Ammon's horn (tissue), 1 donor: ENCODE measurements at places on chromosomes 12 and 14.

GRCh38 chr12:77054851-77055250 lies 10.5 kb downstream of the E2F7 start:
- DNase-seq, result no peak

DNA sequence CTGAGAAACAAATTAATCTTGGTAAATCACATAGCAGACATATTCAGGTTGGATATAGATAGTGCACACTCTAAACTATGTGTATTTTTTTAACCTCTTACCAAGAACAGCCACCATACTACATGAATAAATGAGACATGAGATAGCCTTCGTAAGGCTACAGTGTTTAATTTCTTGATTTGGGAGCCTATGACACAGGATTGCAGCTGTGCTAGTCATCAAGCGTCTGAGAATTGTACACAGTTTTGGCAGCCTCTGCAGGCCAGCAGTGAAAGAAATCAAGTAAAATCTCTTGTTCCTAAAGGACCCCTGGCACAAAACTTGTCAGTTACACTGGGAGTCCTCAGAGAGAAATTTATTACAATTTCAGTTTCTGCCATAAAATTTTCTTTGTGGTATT lies 236.1 kb downstream of the C12orf50 start:
- no peak for DNase-seq

- DNase-seq, result peak; percentile 42
Observed at GRCh38 chr12:108337235-108338223, 1.6 kb downstream of the CMKLR1 start.

DNA sequence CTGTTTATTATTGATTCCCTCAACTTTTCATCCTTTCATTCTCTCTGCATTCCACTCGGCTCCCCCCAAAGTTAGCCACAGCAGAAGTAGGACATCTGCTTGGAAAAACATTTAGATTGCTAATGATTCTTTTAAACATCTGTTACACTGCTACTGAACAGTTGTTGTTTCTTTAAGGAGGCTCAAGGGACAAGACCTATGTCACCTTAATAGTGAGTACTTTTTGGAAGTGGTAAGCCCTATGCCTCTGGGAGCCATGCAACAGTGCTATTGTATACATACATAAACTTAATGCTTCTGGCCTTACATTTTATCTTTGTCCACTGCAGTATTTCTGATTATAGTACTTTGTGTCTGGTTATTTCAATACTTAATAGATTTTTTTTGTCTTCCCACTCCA lies 628.2 kb upstream of the FOXG1 start:
- no peak for DNase-seq

- no peak for DNase-seq
Observed at GRCh38 chr12:69238589-69239351, 599 bp upstream of the CPSF6 start.

- peak; percentile 43 for DNase-seq
Observed at GRCh38 chr14:37903343-37904191, 304.1 kb upstream of the SSTR1 start.

DNA sequence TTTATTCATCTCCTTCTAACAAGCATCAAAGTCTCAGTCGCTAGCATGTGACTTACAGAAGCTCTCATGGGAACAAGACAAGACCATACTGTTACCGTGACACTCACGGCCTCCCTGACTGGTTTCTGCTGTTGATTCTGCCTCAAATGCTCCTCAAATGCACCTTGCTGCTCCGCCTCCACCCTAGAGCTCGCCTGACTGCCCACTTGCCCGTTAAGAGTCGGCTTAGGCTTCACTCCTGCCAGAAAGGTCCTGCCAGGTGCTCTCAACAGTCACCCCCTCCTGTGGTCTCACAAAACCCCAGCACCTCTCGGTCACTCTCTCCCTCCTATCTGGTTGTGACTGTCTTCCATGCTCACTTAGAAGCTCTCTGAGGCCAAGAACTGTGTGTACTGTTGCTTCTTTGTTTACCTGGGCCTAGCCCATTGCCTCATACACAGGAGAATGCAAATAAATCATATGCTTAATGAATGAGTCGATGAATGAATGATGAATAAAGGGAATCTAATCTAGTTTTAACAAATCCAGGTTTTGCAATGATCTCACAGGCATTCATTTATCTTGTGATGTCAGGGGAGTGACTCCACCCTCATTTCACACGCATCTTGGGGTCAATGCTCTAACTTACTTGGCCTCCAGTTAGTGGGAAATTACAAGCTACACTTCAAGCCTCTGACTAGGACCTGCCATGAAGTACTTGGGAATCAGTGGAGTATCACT lies 41.3 kb downstream of the SSH1 start:
- no peak for DNase-seq

GRCh38 chr14:98341211-98341610 lies 930.8 kb downstream of the BCL11B start:
- no peak for DNase-seq

DNA sequence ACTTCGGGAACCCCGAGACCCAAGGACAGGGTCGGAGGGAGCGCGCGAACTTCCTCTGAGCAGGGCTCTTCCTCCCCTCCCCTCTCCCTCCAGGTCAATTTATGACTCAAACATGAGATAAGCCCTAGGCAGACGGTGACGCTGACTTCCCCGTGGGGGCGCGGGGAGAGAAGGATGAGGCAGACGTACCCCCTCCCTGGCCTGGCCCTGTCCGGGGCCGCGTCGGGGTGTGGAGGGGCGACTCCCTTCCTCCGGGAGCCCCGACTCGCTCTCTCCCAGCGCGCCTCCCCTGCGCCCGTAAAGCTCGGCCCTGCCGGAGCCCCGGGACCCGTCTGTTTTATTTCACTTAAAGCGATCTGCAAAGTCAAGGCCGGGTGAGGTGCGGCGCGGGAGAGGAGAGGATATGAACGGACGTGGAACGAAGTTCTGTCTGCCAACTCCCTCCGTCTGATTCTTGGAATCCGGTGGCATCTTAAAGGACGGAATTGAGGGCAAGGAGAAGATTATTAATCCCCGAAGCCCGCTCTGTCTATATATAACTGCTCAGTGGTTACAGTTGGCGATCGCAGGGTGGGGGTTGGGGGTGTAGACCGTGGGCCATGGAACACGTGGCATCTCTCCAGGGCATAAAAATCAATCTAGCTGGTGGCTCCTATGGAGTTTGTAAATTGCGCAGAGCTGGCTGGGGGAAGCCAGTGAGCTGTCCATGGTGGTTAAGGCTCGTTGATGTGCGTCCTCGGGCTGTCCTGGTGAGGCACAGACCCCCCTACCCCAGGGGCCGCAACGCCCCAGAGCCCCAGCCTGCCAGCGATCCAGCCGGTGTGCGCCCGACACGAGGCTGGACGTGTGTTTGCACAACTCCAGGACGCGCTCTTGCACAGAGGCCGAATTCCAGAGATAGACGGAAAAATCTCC lies 2.9 kb upstream of the PTHLH start:
- no peak for DNase-seq

DNA sequence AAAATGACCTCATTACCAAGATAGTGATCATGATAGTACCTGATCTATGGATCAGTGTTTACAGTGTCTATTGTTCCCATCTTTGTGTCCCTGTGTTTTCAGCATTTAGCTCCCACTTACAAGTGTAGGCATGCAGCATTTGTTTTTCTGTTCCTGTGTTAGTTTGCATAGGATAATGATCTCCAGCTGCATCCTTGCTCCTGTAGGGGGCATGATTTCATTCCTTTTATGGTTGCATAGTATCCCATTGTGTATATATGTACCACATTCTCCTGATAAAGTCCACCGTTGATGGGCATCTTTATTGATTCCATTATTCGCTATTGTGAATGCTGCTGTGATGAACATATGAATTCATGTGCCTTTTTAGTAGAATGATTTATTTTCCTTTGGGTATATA lies 215.4 kb upstream of the NAV3 start:
- DNase-seq, result no peak

- no peak for DNase-seq
Observed at GRCh38 chr14:69040353-69040752, 61.3 kb upstream of the ACTN1 start.

DNA sequence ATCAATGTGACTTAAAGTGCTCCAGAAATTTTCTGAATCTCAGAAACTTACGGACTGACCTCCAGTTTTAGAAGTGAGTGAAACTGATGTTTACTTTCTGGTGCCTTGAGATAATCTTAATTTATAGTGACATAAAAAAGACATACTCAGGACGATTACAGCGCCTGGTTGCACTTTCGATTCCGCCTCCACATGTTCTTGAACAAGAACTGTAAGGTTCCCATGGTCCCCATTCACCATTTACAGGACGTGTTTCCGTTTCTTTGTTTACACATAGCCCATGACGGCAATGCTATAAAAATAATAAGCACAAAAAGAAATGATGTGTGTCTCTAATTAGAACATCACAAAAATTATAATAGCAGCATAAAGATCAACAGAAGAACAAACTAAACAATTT lies 98.2 kb downstream of the ADAMTS20 start:
- no peak for DNase-seq

- no peak for DNase-seq
Observed at GRCh38 chr12:79859646-79860045, 75.3 kb downstream of the PPP1R12A start.

DNA sequence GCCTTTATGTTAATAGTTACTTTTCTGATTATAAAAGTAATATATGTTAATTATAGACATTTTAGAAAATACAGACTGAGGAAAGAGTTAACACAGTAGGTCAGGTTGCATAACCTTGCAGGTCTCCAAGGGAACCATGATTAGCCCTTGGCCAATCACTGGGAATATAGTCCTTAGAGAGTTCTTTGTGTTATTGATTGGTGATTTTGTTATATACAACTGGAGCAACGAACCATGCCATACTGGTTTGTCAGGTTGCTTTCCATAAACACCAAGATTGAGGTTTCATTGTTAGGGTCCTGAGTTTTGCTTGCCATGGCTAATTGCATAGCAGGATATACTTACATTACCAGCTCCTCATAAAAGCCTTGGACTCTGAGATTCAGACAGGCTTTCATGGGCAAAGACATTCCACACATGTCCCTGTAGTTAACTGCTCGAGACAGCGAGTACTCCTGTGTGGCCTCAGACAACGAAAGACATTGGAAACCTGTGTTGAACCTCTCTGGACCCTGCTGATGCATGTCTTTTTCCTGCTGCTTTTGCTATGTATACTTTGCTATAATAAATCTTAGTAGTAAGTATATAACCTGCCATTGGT lies 33.7 kb downstream of the MAPK1IP1L start:
- DNase-seq, result no peak

DNA sequence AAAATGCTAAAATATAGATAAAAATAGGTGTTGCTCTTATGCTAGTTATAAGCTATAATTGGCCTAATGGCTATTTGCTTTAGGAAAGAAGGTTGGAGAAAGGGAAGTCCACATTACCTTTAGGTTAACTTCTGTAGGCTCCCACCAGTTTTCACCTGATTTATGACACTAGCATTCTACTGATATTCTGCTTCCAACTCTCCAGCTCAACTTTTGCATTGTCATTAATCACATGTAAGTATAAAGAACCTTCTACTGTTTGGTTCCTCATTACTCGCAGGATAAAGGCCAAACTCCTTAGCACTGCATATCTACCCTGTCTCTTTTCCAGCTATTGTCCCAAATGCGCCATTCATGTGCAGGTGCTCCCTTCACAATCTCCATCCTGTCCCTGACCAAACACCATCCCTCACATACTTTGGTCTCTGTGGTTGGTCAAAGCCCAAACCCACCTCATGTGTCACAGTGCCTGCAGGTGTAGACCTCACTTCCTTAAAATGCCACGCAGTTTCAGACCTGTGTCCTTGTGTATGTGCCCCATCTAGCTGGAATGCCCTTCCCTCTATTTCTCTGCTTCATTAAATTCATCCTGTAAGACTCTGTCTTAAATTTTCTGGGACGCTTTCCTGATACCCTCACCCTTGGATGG lies 3.3 kb downstream of the DDHD1 start:
- no peak for DNase-seq

DNA sequence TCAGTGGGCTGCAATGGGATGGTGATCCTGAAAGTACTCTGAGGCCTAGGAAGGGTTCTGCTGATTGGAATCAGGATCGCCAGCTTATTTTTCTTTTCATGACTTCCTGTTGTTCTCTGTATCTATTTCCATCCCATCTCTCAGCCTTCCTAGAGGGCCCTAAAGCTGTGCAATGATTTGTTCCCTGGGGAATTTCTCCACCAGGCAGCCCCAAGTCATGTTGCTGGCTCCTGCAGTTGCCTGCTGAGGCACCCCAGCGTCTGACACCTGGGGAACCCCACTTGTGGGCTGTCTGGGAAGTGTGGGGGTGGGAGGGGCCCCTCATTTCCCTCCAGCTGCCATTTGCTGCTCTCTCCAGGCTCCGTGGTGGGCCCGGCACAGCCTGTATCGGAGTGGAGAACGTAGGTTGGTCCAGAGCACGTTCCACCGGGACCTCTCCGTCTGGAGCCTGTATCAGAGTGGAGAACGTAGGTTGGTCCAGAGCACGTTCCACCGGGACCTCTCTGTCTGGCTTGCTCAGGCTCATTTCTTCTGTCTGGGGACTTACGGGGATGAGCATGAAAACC lies 138.3 kb downstream of the TSPAN9 start:
- no peak for DNase-seq

GRCh38 chr12:104411826-104412641 lies 44.7 kb upstream of the CHST11 start:
- DNase-seq, result peak; percentile 56

DNA sequence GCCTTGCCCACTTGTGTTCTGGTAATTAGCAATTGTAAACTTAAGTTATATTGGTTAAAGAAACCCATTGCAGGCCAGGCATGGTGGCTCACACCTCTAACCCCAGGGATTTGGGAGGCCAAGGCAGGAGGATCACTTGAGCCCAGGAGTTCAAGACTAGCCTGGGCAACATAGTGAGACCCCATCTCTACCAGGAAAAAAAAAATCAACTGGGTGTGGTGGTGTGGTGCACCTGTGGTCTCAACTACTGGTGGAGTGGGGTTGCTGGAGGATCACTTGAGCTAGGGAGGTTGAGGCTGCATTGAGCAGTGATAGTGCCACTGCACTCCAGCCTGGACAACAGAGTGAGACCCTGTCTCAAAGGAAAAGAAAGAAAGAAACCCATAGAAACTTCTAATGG lies 13.7 kb downstream of the YY1 start:
- no peak for DNase-seq

- DNase-seq, result peak; percentile 60
Observed at GRCh38 chr12:81644503-81644902, 114.6 kb downstream of the PPFIA2 start.
